ENCODE measurements at places on chromosomes 1 and 21.

- DNase-seq, result no peak
These were observed 10.1 kb downstream of the SLC44A5 start for GRCh38 chr1:75600781-75601180.

GRCh38 chr1:198699167-198700015 lies 60.6 kb downstream of the PTPRC start:
- DNase-seq, result no peak

DNA sequence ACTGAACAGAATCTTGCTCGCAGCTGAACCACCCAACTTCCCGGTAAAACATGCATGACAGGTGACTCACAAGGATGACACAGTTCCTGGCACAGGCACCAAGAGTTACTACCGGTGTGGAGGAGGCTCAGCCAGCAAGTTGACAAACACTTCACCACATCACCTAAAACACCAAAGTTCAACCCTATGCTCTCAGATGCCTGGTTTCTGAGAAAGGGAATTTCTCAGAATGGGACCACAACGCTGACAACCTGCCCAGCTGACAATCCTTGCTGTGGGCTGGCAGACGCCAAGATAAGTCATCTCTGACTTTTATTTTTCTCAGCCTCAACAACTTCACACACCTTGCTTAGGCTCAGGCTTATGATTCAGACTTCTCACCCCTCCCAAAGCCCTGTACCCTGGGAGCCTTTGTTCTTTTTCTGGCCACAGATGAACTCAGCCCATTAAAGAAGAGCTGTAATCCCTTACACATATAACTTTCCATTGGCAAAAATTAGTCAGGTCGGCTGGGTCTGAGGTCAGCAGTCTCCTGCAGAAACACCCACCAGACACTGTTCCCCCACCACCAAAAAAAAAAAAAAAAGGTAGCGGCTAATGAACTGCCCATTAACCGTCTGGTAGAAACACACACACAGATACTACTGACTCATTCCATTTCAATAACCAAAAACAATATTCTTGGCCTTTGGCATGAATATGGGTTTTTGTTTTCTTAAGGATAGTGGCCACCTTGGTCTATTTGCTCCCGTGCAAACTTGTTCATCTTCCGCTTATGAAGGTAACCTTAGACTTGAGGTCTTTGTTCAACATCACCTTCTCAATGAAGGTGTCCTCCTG lies 10.8 kb upstream of the TIAM1 start:
- peak; percentile 46 for DNase-seq

DNA sequence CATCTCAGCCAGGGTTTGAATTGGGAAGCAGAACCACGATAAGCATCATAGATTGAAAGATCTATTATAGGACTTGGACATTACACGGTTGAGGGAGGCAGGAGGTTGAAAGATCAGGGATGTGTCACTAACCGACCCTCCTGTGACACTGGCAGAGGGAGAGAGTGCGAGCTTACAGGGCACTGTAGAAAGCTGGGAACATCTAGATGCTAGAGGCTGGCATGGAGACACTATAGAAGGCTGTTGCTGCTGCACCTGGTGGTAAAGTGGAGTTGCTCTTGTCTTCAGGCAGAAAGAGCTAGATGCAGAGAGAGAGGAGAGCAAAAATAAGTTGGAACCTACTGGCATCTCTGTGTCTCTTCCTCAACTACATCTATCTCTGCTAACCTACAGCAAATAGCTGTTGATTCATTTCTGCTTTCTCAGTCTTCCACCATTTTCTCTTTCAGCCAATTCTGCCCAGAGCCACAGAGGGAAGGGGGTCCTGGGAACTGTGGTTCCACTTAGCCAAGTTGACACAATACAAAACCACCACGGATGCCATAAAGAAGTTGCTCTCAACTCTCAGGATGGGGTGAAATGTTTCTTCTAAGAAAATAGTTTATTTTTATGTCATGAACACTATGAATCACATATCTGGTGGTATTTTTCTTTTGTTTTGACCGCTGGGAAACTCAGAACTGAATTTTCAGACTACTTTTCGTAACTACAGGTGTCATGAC lies 155.9 kb downstream of the ZNF281 start:
- DNase-seq, result no peak

DNA sequence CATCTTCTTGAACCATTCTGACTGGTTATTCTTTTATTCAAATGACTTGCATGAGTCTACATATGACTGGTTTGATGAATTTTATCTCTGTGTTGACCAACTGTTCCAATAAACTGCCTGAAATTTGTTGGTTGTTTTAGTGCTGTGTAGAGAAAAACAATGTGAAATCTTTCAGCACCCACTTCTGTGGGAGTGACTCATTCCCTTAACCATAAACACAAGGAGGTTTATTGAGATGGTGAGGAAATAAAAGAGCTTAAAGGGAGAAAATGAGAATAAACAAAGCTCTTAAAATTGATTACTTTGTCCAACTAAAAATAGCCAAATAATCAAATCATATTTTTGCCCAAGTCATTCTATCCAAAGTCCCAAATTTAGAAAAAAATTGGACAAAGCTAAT lies 341.1 kb downstream of the TGFB2 start:
- DNase-seq, result peak; percentile 64

DNA sequence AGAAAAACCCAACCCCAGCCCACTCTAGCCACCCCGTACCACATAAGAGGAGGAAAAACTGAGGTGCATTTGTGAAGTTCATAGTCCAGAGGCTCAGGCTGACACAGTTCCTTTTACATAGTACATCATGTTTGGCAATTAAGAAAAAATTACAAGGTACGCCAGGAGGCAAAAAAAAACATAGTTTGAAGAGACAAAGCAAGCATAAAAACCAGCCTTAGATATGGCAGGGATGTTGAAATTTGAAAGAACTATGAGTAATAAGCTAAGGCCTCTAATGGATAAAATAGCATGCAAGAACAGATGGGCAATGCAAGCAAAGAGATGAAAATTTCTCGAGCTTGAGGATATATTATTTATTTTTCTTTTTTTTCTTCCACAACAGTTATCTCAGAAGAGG lies 31.9 kb downstream of the MIXL1 start:
- no peak for DNase-seq

GRCh38 chr1:11132563-11133293 lies 33.1 kb upstream of the EXOSC10 start:
- no peak for DNase-seq

GRCh38 chr21:36347278-36347961 lies 27.4 kb downstream of the MORC3 start:
- peak; percentile 10 for DNase-seq

DNA sequence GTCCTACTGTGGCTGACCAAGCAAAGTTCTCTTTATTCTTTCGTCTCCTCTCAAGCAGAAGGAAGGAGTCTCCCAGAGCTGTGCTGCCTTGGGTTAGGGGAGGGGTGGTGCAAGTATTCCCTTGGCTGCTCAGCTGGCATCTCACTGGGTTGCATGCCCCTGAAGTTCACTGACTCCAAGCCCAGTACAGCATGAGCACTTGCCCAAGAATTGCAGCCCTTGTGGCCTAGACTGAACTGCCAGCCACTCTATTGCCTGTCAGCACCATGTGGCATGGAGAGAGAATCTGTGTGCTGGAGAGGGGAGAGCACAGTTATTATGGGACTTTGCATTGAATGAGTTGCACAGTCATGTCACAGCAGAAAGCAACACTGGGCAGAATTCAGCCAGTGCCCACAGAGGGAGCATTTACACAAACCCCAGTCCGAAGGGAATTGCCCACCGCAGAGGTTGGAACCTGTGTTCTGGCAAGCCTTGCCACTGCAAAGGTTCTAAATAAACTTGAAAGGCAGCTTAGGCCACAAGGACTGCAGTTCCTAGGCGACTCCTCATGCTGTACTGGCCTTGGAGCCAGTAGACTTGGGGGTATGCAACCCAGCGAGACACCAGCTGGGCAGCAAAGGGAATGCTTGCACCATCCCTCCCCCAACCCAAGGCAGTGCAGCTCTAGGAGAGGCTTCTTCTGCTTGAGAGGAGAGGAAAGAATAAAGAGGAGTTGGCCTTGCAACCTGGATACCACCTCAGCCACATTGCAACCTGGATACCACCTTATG lies 28.8 kb downstream of the DR1 start:
- no peak for DNase-seq

DNA sequence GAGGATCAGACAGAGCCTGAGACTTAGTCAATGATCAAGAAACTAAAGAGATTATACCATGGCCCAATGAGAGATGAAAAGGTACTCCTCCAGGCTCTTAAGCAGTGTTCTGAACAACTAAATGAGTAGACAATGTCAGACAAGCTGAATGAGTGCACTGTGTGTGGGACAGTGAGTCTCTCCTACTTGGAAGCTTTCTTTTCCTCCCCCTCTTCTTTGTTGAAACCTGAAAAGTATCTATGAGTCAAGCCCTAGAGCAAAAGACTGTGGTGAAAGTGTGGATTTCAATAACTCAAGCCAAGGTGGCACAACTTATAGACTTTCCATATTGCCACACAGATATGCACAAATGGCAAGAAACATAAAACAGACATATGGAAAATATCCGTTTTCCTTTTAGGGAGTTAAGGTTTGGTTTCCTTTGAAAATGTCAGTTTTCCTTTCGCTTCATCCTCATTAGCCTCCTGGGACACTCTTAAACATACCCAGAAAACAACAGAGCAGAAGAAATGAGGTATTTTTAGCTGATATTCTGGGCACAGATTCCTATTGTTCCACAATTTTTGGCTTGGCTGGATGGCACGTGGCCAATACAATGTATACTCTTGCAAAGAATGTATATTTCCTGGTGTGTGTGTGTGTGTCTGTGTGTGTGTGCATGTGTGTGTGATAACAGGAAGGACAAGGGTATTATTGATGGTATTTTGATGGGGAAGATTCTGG lies 96.6 kb downstream of the LMX1A start:
- DNase-seq, result no peak

GRCh38 chr1:94792473-94793295 lies 27.5 kb upstream of the SLC44A3 start:
- DNase-seq, result peak; percentile 51

DNA sequence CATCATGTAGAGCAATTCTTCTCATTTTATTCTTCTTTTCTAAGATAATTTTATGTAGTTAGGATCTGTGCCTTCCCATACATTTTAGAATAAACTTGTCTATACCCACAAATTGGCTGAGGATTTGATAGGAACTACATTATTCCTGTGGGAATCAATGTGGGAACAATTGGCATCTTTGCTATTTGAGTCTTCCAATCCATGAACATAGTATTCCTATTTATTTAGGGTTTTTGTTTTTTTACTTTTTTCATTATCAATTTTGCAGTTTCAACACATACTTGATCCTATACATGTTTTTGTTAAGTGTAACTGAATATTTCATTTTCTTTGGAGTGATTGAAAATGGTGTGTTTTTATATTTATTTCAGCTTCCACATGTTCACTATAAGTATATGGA lies 8.1 kb upstream of the WNT9A start:
- no peak for DNase-seq

- no peak for DNase-seq
These were observed 866.3 kb upstream of the B3GALT2 start for GRCh38 chr1:194052514-194053338.
